ENCODE measurements at places on chromosomes 6 and 20.

GRCh38 chr6:113901482-113901881, 44.3 kb downstream of the MARCKS start:
- DNase-seq, result no peak

DNA sequence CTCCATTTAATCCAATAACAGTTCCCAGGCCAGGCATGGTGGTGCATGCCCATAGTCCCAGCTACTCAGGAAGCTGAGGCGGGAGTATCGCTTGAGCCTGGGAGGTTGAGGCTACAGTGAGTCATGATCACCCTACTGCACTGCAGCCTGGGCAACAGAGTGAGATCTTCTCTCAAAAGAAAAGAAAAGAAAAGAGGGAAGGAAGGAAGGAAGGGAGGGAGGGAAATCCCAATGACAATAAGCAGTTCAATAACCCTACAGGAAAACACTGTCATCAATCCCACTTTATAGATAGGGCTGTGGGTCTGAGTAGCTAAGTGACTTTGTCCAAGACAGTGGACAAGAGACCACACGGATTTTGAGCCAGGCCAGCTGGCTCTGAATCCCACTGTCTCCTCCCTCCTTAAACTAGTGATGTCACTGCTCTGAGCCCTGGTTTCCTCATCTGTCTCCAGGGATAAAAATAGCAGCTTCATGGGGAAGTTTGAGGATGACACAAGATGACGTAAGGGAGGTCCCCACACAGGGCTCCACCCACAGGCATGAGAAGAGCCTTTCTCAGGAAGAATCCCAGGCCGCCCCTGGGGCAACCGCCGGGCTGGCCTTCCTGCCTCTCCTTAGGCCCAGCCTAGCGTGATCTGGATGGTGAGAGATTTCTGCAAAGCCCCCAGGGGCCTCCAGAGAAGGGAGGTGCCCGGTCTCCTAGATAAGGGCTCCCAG, 7.2 kb upstream of the TRIB3 start:
- no peak for DNase-seq

DNA sequence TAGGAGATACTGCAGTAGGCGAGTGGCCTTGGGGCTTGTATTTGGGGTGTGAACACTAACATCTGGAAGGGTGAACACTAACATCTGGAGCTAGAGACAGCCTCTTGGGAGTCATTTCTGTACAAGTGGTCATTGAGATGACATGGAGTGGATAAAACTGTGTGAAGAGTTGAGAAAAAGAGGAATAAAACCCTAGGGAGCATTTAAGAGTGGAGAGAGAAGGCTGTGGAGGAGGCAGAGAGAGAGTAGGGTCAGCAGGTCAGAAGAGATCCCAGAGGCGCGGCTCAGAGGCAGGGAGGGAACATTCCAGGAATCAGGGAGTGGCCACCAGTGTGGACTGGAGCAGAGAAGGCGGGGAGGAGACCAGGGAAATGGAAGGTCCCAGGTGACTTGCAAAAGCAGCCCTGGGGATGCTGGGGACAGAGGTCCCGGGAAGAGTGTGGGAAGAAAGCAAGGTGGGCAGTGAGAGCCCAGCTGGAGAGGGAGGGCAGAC, 202.0 kb upstream of the RNF24 start:
- DNase-seq, result no peak

DNA sequence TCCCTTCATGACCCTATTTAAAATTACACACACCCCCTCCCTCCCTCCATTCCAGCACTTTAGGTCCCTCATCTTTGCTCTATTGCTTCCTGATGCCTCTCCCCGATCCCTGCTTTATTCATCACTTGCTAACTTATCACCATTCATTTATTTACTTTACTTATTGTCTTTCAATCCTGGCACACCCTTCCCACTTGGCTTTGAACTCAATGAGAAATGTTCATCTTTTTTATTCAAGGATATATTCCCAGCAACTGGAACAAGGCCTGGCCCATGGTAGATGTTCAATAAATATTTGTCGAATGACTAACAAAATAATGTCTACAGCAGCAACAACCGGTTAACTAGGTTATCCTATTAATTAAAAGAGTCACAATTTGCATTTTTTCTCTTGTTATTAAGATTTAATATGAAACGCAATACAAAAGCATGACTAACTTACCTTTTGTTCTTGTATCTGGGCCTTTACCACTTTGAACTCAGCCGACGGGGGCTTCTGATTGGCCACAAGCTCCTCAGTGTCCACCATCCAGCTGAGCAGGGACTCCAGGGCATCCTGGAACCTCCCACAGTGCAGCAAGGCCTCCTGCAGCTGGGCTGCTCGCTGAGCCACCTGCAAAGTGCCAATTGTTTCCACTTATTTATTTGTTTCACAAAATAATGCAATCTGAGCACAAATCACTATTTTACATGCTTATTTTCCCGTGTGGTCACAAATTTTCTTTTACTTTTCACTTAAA, 107.8 kb downstream of the DST start:
- DNase-seq, result no peak

DNA sequence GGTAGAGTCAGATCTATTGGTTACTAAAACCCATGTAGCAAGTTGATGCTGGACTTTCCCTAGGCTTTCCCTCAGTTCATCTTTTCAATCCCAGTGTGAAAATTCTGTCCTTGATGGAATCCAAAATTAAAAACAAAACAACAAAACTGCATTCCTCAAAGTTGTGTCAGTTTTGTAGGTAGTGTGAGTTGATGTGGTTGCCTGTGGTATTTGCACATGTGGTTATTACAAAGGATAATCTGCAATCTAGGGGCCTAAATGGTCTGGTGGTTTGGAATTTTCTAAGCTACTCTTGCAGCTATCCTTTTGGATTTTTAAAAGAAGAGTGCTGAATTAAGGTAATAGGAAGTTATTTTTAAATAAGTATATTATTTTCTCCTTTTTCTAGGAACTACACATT, 132.2 kb upstream of the SCGN start:
- DNase-seq, result no peak

- DNase-seq, result no peak
Observed at GRCh38 chr20:16518784-16519084, 54.5 kb downstream of the KIF16B start.

- DNase-seq, result no peak
Observed at GRCh38 chr6:150408842-150409241, 40.0 kb downstream of the IYD start.

DNA sequence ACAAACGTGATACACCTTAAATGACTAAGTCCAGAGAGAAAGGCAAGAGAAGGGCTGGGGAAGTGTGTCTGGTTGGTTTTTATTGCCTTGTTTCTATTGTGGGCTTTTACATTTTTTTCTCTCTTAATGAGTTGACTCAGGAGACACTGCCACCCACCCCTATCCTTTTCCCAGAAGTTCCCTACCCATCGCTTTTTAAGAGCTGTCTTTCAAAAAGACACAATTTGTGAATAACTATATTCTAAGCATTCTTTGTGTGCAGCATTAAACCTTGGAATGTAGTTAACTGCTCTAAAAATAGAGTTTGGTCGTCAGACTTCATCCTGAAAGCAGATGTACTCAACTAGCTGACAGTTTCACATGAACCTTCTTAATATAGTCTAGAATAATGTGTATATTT, 174.9 kb downstream of the ISM1 start:
- DNase-seq, result no peak

DNA sequence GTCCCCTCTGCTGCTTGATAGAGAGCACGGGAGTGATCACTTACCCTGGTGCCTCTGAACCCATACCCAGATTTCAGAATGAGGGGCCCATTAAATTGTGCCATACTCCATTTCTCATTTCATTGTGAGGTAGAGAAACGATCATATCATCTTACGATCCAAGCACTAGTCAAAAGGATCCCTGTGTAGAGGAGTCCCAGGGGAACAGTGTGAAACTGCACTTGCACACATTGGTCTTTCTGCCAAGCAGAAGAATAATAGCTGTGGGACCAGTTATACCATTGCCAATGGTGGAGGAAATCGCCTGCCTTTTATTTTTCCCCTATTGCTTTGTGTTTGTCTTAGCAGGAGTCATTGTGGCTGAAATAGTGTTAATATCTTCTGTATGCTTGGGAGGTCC, 161.9 kb downstream of the FARS2 start:
- DNase-seq, result no peak

DNA sequence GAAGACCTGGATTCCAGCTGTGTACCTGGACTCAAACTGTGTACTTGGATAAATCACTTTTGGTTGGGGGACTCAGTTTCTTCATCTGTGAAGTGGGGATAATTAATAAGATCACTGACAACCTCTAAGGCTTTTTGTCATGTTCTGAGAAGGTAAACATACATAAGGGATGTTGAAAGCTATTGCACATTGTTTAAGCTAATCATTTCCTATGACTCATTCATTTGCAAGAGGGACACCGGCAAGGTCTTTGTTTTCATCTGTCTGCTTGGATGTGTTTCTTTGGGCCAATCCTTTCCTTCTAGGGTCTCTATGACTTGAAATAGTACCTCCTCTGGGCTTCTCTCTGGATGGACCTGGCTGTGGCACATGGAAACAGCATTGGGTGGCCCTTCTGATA, 6.8 kb downstream of the PROKR2 start:
- no peak for DNase-seq

DNA sequence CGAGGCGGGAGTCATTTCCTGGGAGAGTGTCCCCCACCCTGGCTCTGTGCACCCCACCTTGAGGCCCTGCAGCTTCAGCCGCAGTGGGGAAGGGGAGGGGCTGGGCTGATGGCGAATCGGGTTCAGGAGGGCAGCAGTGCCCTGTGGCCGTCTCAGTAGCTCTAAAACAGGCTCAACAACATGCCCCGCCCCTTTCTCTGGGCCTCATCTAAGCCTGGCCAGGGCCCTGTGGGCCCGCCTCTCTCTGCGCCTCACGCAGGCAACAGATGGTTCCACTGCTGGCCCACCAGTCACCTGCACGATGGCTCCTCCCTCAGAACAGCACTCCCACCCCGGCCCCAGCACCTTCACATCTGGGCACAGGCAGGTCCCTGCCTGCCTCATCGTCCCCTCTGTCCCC, 30.2 kb downstream of the CHRNA4 start:
- DNase-seq, result no peak

DNA sequence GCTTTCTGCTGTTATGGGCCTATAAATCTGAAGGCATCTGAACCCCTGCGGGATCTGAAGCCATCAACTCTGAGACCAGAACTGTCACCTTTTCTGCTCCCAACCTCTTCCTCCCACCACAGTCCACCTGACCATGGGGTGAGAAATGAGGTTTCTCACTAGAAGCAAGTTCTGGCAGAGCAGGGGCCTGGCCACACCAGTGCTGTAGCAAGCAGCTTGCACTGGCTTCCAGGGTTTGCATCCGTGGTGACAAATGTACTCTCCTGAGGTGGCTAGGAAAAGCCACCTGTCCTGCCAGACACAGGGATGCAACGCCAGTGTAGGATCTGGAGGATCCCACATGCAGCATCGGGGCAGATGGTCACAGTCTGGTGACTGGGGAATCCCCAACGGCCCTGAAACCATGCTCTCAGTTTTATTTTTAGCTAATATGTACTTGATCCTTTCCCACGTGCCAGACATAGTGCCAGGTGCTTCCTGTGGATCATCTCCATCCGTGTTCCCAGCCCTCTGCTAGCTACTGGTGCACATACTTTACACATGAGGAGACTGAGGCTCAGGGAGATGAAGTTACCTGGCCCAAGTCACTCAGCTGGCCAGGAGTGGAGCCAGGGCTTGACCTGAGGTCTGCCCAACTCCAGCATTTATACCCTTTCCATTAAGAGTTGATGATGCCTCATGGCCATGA, 122.1 kb upstream of the SPACA1 start:
- DNase-seq, result no peak

GRCh38 chr6:139758209-139758611, 383.8 kb upstream of the CITED2 start:
- no peak for DNase-seq

DNA sequence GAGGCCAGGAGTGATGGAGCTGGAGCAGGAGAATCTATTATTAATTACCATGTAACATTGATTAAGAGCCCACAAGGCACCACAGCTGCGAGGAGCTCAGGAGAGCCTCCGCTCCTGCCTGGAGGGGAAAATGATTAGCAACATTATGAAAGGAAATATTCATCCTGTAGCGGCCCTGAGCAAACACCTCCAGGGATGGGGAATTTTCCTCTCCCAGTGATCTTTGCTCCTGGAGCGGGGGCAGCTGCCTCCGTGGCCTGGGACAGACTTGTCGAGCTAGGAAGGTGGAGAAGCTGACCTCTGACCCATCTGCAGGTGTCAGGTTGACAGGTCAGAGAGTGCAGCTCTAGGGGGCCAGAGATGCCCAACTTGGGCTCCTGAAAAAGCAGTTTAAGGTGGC, 40.1 kb upstream of the SIRPA start:
- no peak for DNase-seq

- DNase-seq, result no peak
Observed at GRCh38 chr6:2141644-2142290, 103.6 kb downstream of the GMDS start.

- DNase-seq, result no peak
Observed at GRCh38 chr6:6682225-6682624, 93.7 kb downstream of the LY86 start.

DNA sequence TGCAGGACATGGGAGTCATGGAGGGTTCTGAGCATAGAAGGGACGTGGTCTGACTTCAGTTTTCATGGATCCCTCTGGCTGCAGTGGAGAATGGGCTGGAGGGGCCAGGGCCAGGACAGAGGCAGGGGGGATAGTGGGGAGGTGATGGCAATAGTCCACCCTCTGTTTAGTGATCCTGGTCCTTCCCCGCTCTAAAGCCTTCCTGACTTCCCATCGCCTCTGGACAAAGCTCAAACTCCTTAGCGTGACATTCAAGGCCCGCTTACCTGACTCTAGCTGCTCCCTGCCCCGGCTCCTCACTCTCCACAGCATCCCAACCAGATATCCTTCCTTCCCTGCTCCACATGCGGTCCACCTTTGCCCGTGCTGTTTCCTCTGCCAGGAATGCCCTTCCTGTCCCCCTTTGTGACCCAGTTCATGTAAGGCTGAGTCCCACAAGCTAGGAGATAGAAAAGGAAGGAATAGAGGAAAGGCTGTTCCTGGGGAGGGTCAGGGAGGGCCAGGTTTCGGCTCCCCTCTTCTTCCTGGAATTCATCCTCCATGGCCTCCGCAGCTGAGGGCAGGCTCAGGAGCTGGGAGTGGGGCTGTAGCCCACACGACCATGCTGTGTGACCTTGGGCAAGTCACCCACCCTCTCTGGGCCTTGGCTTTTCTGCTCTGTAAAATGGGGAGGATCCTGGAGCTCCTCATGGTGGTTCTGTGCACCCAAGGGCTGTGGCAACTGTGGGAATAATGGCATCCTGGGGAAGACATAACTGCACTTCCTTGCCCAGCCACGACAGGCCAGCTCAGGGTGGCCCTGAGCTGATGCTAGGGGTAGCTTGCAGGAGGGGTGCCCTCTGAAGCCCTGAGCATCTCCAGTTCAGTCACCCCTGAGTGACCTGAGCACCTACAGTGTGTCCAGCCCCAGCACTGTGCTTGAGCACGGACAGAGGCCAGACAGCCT, 116.1 kb downstream of the CEBPB start:
- DNase-seq, result no peak

GRCh38 chr6:98824162-98824901, 10.0 kb upstream of the POU3F2 start:
- no peak for DNase-seq
